ENCODE measurements at places on chromosomes 2 and 18.

- no peak for DNase-seq
Measured at GRCh38 chr18:6609666-6610264, 119.8 kb upstream of the ARHGAP28 start.

DNA sequence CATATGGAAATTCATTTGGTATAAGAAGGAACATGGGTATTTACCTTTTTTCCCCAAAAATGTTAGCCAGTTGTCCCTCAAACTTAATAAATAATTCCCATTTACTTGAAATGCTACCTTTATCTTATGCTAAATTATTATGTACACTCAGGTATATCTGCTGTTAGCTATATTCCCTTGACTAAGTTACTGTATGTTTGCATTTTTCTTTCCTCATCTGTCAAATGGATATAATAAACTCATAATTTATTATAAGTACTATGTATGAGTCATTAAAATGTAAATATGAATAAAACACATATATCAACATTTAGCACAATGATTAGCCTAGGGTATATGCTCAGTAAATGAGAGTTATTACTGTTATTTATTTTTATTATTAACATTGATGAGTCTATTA lies 117.4 kb downstream of the PMS1 start:
- DNase-seq: no peak

GRCh38 chr18:79422022-79422782 lies 26.5 kb downstream of the NFATC1 start:
- no peak for DNase-seq

DNA sequence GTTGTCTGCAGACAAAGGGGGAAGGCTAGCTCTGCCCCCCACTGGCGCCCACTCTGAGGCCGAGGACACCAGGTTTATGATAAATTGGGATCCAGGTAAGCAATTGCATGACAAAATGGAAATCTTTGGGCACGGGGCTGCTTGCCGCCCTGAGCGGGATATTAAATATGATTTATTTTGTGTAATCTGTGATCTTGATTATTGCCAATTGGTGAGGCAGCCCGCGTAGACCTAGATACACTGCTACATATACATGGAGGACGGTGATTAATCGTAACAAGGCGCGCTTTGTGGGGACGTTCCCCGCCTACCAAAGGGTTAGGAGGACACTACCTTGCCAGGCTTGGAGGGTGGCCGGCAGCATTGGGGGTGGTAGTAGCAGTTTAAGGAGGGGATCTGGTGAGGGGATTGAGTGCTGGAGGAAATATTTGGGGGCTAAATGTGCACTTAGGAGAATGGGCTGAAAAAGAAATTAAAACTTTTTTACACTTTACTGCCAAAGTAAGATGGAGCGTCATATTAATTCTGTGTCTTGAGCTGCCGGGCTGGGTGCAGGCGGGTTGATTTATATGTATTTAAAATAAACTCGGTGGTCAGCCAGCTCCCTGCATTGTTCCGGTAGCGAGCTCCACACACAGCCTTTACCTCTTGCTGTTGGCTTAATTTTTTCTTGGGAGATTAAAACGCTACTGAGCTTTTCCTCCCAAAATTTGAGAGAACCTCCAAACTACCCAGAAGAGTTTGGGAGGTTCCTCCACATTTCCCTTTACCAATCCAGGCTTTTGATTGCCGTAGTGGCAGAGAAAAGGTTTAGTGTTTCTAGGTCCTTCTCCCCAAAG lies 4.1 kb downstream of the HOXD3 start:
- no peak for DNase-seq

- no peak for DNase-seq
Measured at GRCh38 chr2:147549054-147549453, 295.8 kb upstream of the ACVR2A start.

DNA sequence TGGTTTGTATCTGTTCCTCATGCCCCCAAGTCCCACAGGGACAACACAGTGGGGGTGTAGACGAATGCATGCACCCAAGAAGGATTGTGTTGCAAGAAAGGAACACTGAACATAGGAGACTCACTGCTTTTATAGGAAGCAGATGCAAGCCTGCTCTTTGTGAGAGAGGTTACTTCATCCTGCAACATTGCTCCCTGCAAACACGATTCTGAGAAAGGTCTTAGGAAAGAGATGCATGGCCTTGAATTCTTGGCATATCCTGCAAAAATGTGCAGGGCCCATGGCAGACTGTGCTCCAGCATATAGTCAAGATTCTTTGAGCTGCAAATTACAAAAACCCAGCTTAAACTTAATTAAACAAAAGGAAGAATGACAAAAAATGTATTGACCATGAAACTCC lies 312.2 kb upstream of the MGAT5 start:
- DNase-seq: no peak

GRCh38 chr2:64625299-64626145 lies 28.2 kb downstream of the SERTAD2 start:
- DNase-seq: no peak

DNA sequence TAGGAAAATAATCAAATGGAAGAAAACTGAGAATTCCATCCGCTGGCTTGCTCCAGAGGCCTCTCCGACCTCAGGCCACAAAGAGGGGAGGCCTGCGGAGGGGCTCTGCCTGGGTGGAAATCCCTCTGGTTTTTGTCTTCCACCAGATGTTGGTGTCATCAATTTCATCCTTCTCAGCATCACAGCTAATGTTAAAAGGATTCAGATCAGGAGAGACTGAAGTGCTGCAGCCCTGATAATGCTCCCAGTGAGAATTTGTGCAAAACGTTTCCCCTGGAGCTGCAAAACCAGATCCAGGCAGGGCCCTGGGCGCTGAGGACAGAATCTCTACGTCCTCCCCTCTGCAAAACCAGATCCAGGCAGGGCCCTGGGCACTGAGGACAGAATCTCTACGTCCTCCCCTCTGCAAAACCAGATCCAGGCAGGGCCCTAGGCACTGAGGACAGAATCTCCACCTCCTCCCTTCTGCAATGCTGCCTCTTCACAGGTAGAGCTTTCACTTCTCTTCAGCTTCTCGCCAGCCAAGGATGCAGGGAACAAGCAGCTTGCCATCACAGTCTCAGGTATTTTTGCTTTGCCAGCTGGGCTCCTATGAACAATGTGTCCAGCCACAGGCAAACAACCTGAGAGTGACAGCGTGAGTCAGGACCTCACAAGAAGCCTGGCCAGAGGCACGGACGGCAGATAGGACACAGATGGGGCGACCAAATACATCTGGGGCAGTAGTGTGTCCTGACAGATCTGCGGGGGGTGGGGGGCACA lies 81.2 kb downstream of the TMEM18 start:
- DNase-seq: no peak

GRCh38 chr2:191565647-191566198 lies 112.2 kb upstream of the NABP1 start:
- peak; percentile 16 for DNase-seq

DNA sequence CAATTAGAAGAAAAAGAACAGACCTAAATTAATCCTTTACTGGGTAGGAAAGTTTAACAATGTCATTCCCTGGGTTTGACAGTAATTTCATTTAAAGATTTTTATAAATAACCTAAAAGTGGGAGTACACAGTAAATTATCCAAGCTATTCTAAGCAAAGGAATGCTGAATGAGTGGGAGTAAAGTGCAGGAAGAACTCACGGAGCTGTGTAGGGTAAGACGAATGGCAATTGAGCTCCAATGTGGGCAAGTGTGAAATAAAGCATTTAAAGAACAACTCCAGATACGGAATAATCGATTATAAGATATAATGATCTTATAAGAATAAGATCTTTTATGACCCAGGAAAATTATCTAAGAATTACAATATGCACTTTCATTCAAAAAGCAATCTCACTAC lies 93.2 kb downstream of the LRRTM4 start:
- DNase-seq: no peak

DNA sequence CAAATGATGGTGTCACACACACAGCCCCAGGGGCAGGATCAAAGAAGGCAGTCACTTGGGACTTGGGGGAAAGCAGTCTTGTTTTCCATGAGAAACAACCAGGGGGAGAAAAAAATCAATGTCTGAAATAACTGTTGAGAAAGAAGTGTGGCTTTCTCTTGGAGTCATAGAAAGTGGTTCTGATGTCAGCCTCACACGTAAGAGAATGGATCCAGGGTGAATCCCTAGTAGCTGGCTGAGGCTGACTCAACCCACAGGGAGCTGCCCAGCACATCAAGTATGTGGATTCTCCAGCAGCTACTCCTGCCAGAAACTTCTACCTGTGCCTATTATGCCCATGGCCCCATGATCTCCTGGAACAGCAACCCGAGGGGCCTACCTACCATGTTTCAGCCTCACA lies 33.6 kb upstream of the ZBTB7C start:
- no peak for DNase-seq

DNA sequence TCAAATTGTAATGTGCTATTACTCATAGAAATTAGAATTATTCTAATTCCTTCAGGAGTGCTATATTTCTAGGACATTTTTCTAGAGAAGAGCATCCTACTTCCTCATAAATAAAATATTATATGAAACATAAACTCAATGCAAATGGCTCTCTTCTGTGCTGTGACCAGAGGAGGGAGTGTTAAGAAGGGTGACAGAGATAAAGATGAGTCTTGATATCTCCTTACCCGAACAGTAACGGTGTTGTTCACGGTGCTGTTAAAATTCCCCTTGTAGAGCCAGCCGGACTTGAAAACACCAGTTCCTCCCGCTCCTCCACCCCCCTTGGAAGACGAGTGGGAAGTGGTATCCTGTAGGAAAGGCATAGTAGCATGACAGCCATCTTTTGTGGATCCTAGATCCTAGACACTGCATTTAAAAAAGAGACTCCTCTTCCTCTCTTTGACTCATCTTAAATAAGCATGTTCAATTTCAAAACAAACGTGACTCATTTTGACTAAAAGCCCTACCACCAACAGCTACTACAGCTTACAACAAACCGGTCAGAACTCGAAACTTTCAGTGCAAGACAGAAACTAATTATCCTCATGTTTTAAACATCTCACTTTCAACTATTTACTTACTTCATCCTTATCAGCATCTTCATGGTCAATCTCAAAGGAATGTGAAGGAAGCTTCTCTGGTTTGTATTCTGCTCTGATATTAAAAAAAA lies 156.3 kb downstream of the DOCK10 start:
- DNase-seq: no peak

GRCh38 chr18:62788876-62789275 lies 73.5 kb downstream of the PHLPP1 start:
- DNase-seq: peak; percentile 90

- no peak for DNase-seq
Measured at GRCh38 chr18:77209587-77209986, 40.1 kb upstream of the GALR1 start.

GRCh38 chr2:171307560-171307959 lies 126.2 kb downstream of the METTL8 start:
- no peak for DNase-seq

DNA sequence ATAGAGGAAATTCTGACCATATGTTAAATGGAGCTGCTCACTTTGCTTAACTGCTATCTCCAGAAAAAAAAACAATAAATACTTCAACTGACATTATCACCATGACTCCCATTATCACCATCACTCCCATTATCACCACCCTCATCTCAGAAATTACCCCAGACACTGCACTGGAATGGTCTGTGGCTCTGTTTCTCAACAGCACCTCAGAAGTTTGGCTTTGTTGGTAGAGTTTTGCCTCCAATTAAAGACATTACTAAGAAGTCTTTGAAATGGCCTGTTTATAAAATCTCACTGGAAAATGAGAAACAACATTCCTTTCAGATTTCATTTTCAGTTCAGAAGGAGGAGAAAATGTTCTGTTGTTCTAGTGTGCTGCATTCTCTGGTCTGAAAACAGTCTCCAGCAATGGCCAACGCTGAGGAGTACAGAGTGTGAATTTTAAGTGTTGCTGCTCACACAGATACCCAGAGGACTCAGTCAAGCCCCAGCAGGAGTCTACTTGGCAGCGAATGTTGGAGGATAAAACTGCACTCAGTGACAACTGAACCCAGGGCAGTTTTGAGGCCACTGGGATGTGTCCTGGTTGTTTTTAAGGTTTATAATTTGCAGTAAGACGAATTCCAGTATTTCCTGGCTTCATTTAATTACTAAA lies 364.5 kb upstream of the CDH2 start:
- DNase-seq: no peak

GRCh38 chr2:215379039-215379438 lies 56.8 kb downstream of the FN1 start:
- DNase-seq: no peak

- DNase-seq: no peak
Measured at GRCh38 chr2:239625156-239625845, 224.5 kb upstream of the HDAC4 start.

GRCh38 chr18:33184175-33184574 lies 256.3 kb downstream of the CCDC178 start:
- no peak for DNase-seq

DNA sequence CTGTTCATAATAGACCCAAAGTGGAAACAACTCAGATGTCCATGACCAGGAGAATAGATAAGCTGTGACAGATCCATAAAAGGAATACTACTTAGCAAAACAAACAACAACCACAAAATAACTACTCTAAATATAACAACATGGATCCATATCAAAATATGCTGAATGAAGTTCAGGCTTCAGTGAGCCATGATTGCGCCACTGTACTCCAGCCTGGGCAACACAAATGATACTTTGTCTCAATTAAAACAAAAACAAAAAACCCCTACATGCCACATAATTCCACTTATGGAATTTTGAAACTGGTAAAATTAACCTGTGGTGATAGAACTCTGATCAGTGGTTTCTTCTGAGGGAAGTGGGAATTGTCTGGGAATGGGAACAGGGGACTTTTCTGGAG lies 11.2 kb upstream of the MYO3B start:
- no peak for DNase-seq

DNA sequence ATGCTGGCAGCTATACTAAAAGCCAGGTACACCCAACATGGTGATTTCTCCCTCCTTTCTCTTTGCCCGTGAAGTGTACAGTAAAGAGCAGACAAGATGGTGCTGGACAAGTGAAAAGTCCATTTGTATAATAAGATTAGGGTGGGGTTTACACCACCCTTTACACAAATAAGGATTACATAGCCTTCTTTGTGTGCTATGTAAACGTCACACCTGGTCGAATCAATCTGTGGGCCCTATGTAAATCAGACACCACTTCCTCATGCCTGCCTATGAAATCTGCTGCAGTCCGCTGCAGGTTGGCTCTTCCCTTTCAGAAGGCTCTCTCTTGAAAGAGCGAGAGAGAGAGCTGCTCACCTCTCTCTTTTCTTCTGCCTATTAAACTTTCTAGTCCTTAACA lies 1054.3 kb upstream of the SLC39A10 start:
- peak; percentile 4 for DNase-seq

- no peak for DNase-seq
Measured at GRCh38 chr2:44351676-44352075, 9.6 kb downstream of the PREPL start.

GRCh38 chr2:148721520-148721931 lies 77.0 kb downstream of the EPC2 start:
- no peak for DNase-seq

All from LoVo (cell line).